AG09309 (cell line): ENCODE measurements at places on chromosomes 13 and 19.

DNA sequence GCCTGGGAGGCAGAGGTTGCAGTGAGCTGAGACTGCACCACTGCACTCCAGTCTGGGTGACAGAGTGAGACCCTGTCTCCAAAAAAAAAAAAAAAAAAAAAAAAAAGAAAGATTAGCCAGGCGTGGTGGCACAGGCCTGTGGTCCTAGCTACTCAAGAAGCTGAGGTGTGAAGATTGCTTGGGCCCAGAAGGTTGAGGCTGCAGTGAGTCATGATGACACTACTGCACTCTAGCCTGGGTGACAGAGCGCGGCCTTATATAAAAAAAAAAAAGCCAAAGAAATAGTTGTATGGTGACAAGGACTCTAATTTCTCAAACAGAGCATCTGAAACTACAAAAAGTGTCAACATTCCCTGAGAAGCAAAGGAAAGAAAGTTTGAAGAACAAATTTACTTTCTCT, 3.4 kb downstream of the PBX4 start:
- DNase-seq = no peak

- no peak for DNase-seq
Measured at GRCh38 chr19:38842439-38843174, 7.2 kb downstream of the HNRNPL start.

DNA sequence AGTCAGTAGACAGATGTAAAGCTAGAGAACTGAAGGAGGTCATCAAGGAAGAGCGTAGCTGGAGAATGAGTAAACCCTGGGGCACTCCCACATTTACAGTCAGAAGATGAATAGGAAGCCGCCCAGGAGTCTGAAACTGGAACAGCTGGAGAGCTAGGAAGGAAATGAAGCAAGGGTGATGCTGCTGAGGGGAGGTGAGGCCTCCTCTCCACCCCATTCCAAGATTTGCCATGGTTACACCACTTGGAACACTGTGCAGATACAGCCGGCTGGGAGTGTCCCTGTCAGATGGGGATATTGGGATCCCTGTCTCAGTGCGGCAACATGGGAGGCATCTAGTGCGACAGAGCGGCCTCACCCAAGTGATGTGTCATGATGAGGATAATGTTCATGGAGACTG, 51.8 kb upstream of the GPI start:
- DNase-seq = no peak

- no peak for DNase-seq
Measured at GRCh38 chr19:54178581-54179261, 5.8 kb upstream of the TMC4 start.

GRCh38 chr13:31274390-31274789, 74.6 kb downstream of the B3GLCT start:
- no peak for DNase-seq

DNA sequence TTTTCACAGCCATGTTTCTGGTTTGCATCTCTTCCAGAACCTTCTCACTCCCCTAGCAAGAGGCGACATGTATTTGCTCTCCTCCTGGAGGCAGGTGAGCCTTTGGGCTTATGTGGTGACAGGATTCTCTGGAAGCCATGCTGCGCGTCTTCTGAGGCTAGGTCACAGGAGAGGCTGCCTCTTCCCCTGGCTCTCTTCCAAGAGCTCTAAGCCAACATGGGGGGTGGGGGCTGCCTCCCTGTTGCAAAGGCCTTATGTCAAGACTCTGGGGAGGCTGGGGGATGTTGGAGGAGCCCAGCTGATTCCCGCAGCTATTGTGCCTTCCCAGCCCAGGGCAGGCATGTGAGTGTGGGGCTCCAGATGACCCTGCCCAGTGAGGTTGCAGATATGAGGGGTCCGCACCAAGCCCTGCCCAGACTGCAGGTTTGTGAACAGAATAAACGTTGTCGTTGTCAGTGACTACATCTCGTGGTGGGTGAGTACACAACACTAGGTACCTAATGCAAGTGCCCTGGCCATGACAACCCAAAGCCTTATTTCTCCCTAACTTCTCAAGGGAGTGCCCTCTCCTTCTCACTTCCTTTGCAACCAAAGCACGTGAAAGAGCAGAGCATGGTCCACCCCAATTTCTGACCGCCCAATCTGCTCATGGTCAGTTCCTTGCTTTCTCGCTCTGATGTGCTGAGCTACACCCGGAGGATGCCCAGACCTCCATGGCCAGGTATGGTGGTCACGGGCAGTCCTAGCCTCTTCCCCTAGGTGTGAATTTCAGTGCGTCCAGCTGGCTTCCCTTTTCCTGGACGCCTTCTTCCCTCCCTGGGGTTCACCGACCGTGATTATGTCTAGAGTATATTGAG, 44.9 kb downstream of the TEX29 start:
- DNase-seq = no peak

- DNase-seq = no peak
Measured at GRCh38 chr13:24147570-24147963, 13.0 kb upstream of the SPATA13 start.

GRCh38 chr19:39555883-39556282, 15.9 kb upstream of the EID2 start:
- DNase-seq = no peak

DNA sequence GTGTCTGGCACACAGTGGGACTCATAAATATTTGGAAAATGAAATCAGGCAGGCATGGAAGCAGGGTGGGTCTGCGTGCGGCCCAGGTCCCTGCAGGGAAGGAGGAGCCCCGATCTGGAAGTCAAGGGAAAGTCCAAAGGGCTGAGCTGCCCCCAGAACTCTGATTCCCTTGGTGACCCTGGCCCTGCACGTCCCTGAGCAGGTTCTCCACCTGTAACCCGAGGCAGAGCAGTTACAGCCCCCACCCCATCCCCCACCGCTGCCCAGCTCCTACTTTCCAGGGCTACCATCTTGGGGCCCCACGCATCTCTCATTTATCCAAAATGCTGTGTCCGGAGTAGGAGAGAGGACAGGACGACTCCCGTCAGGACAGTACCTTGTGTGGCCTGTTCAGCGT, 2.1 kb downstream of the PLEKHF1 start:
- no peak for DNase-seq

DNA sequence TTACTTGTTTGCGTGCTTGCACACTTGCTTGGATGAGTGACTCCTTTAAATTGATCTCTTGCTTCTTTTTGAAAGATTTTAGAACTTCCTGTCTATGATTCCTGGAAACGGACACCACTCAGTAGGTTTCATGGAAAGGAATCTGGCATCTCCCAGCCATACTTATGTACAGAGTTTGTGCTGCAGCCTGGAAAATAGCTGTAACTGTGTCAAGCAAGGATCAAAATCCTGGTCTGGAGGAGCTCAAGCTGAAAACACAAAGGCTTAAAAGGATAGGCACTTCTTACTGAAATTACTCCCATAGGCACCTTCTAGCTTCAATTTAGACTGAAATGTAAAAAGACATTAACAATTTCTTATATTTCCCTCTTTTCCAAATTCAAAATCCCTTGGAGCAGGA, 1.4 kb upstream of the FREM2 start:
- DNase-seq = no peak

- no peak for DNase-seq
Measured at GRCh38 chr13:78341032-78341431, 262.3 kb downstream of the POU4F1 start.

- no peak for DNase-seq
Measured at GRCh38 chr13:111370570-111371535, 50.4 kb downstream of the TEX29 start.

- no peak for DNase-seq
Measured at GRCh38 chr19:49910179-49910578, 13.5 kb upstream of the IL4I1 start.

DNA sequence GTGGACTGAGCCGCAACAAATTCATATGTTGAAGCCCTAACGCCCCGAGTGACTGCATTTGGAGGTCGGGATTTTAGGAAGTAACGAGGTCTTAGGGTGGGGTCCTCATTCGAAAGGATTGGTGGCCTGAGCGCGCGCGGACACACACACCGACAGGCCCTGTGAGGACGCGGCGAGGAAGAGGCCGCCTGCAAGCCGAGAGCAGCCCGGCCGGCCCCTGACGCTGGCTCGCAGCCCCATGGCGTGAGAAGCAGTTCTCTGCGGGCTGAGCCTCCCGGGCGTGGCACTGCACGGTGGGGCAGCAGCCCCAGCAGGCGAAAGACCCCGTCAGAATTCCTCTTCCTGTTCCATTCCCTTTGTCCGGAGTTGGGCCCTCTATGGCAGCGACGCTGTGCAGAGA, 131.2 kb downstream of the CRYL1 start:
- DNase-seq = no peak

- DNase-seq = no peak
Measured at GRCh38 chr13:111431206-111431605, 110.8 kb downstream of the TEX29 start.

DNA sequence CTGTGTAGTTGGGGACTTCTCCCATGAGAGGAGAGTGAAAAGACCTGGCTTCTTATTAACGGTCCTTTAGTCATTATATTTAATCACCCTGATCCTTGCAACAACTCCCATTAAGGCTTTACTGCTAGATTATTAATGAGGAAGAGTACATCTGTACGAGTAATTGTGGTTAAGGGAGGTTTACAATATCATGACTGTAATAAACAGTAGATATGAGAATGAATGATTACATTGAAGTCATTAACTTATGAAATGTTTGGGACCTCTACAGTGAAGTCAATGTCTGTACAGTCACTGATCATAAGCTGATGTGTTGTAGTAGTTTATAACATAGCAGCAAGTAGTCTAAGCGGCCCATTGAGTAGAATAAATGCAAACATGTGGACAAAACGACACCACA, 24.7 kb downstream of the FGF9 start:
- no peak for DNase-seq

DNA sequence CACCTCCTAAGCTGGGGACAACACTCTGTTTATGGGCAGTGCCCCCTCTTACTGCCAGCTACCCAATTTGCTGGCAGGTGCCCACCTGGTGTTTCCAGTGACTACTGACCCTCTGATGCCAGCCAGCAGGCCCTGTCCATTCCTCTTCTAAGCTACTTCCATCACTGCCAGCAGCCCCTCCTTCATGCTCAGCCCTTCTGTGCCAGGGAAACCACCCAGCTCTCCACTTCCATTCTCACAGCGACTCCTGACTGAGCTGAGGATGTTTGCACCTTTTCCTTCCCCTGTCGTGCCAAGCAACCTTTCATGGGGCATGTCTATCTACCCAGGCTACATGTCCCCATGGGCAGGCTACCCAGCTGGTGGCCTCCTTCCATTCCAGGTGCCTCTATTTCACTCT, 24.0 kb upstream of the ZNF492 start:
- no peak for DNase-seq

- no peak for DNase-seq
Measured at GRCh38 chr13:39379118-39379517, 223.9 kb downstream of the LHFPL6 start.

DNA sequence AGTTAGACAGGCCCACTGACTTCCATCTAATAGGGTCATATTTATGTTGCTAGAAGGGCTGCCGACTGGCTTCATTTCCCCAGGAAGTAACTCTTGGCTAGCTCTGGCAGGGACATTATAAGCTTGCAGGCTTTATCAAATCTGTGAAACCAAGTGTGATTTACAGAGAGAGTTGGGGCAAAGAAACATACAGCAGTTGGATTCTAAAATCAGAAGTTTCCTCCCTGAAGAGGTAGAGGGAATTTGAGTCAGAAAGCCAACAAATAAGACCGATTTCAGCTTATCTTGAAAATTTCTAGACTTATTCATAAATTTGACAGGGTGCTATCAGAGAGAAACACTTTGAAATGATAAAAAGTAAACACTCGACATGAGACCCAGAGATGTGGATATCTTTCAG, 407.8 kb downstream of the OLFM4 start:
- DNase-seq = no peak

DNA sequence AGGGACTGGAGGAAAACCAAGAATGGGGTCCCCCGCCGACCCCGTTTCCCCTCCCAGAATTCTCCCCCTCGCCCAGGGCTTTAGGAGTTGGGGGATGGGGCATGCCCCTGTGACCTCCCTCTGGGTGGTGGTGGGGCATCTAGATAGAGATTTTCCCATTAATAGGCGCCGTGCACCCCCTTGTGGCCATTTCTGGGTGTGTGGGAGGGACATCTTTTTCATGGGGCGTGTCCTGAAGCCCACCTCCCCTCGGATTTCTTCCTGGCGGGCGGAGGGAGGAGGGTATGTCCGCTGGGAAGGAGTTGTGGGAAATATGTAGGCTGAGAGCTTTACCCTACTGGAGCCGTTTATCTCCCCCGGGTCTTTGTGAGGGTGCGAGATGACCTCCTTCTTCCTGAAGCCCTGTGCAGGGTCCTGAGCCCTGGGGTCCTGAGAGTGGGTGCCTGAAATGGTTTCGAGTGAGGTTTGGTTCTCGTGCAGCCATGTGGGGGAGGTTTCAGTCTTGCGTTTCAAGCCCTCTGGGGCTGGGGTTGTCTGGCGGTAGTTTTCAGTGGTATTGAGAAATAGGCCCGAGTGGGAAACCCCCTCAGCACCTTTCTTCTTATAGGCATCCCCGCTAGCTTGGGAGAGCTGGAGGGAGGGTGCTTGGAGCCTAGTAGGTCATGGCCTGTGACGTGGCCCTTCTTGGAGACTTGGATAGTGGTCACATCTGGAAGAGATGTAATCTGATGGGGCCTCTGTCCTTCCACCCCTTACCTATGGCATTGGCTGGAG, 1.0 kb downstream of the PRMT1 start:
- no peak for DNase-seq

GRCh38 chr13:74040200-74040599, 94.0 kb downstream of the KLF12 start:
- no peak for DNase-seq

- DNase-seq = no peak
Measured at GRCh38 chr13:25753976-25754375, 297.8 kb downstream of the SHISA2 start.

- DNase-seq = no peak
Measured at GRCh38 chr19:38264486-38265212, at the start of gene SPINT2. SPINT2 (plus strand) TSS chr19:38264573; CDS start chr19:38264893, 320 bp downstream.

DNA sequence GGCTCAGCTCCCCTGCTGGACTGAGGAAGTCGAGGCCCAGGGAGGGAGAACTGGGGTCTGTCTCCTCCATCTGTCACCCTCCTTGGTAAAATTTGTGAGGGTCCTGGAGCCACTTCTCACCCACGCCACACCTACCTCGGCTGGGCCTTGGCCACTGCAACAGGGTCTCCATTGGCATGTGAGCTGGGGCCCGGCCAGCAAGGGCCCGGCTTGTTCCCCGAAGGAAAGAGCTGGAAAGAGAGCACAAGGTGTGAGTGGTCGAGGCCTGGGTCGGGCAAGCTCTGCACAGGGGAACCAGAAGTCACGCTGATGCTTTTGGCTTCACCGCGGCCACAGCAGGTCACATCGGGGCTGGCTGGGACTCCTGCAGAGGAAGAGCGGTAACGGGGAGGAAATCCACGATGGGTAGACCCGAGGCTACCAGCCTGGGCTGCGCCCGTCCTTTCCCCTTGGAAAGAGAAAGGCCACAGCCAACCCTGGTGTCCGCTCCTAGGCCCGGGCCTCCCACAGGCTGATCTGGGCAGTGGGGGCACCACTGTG, 9.0 kb downstream of the NANOS3 start:
- DNase-seq = no peak

- no peak for DNase-seq
Measured at GRCh38 chr13:29438769-29439168, 156.7 kb downstream of the SLC7A1 start.

DNA sequence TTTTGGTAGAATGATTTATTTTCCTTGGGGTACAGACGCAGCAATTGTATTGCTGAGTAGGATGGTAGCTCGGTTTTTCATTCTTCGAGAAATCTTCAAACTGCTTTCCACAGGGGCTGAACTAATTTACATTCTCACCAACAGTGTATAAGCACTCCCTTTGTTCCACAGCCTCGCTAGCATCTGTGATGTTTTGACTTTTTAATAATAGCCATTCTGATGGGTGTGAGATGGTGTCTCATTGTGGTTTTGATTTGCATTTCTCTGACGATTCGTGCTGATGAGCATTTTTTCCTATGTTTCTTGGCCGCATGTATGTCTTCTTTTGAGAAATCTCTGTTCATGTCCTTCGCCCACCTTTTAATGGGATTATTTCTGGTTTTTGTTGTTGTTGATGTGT, 54.8 kb upstream of the UQCRFS1 start:
- DNase-seq = no peak
